ENCODE measurements at places on chromosomes 13 and 19.

GRCh38 chr13:101398191-101398590 is 18.1 kb downstream of the NALCN start:
- no peak for DNase-seq

- DNase-seq = peak; percentile 33
Observed at GRCh38 chr19:42471554-42472249, 29.0 kb upstream of the CXCL17 start.

DNA sequence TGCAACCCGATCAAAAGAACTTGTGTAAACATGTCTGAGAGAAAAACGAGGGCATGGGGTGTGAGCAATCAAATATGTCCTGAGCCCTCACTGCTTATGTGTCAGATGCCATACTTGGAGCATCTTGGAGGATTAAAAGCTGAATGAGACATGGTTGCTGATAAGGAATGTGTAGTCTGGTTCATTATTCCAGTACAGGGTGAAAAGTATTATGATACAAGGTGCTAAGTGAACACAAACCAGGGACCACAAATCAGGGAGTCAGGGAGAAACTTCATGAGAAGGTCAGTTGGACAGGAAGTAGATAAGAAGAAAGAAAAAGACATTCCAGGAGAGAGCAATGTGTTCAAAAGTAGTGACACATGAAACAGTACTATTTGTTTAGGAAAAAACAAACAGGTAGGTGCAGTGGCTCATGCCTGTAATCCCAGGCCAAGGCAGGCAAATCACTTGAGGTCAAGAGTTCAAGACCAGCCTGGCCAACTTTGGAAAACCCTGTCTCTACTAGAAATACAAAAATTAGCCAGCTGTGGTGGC is 2.0 kb upstream of the RCBTB1 start:
- no peak for DNase-seq

GRCh38 chr13:98878486-98879126 is 99.3 kb downstream of the DOCK9 start:
- no peak for DNase-seq

DNA sequence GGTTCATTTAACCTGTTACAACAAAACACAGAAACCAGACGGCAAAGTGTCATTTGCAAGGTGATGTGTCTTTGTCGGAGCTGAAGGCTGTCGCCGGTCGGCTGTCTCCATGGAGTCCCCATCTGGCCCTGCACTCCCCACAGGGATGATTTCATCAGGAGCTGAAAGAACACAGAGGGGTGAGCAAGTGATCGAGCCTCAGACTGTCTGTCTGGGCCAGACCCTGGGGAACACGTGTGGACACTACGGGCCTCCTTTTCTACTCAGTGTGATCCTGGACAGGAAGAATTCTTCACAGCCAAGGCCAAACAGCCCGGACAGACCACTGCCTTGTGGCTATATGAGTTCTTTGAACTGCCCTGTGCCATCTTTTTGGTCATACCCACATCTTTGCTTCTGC is 85.1 kb downstream of the RNASEH2B start:
- no peak for DNase-seq

DNA sequence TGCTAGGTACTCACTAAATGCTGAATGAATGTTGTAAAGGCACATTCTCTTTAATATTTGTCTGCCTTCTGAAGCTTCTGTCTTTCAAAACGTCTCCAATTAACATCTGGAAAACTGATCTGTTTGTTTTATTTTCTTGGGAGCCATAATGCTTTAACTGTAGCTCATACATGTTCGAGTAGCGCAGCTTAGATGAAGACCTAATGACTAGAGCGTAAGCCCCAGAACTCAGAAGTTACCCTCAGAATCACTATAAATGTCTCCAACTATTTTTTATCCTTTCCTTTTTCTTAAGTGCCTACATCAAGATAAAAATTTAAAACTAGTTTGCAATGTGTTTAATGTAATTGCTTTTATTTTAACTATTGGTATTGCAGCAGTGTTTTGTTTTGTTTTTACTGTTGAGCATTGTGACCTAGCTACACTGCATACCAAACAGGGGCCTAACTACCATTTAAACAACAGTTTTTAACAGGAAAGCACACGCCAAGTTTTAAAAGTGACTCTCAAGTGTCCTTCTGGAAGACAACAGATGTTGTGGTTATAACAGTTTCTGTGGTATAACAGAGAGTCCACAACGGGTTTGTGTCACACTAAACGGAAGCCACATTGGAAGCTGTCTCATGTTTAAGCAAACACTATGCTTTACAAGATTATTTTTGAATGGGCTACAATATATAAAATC is 42.0 kb downstream of the MRPL57 start:
- DNase-seq = no peak

- DNase-seq = no peak
Observed at GRCh38 chr13:110722971-110723370, 9.5 kb downstream of the ING1 start.

DNA sequence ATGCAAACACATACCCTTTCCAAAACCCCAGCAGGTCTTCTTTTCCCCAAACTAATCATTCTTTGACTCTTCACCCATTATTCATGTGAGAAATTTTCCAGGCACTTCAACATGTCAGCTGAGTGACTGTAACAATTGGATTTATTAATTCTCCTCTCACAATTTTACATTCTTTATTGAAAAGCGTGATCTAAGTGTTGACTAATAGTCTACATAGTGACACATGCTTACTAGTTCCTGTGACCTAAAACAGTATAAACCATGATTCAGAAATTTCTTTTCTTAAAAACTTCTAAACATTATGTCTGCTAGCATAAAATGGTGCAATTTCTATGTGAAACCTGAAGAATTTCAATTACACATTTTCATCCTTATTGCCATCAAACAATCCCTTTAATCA is 532.3 kb downstream of the GPC5 start:
- DNase-seq = no peak

- DNase-seq = peak; percentile 62
Observed at GRCh38 chr19:4676955-4677731, 7.0 kb upstream of the MYDGF start.

DNA sequence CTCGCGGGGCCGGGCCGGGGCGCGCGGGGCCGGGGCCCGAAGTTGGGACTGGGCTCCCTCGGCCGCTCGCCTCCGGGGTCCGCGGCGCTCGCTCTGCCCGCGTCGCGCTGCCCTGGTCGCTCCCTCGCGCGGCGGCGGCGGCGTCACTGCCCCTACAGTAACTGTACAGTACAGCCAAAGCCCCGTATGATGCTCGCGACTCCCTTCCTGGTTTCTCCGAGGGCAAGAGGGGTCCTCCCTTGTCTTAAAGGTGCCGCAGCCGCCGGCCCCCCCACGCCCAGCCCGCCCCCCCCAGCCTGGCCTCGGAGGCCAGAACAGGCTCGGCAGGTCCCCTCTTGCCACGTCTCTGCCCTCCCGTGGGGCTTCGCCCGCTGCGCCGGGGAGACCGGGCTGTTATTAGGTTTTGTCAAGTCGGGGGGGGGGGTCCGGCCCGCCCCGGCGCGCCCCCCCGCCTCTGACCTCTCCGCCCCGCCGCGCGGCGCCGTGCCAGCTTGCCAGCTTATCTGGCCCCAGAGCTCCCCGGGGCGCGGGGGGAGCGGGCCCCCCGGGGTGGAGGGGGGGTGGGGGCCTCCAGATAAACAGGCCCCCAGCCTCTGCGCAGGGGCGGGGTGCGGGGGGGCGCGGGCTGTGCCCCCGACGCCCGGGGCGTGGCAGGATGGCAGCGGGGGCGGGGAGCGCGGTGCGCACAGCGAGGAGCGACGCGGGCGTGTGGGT is at the start of gene ZBTB7A:
ZBTB7A (minus strand) TSS at position 218 of the 714 bp plus-strand sequence. CDS start 11,667 bp downstream, outside the sequence.
- peak; percentile 82 for DNase-seq

- peak; percentile 73 for DNase-seq
Observed at GRCh38 chr19:5103812-5104410, 135.0 kb downstream of the KDM4B start.

- no peak for DNase-seq
Observed at GRCh38 chr19:39829702-39830275, 4.2 kb downstream of the DYRK1B start.

DNA sequence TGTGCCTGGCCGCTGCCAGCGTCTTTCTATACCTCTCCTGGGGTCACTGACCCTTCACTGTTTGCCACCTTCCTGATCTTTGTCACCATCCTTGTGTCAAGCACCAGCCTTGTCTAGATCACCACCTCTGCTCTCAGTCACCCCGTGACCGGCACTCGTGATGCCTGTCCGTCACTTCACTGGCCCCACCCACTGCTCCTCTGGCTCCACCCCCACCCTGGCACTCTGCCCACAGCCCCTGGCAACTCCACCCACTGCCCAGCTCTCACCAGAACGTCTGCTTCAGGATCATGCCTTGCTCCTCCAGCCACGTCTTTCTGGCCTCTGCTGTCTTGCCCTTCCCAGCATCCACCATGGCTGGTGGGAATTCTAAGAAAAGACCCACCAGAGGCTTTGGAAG is 24.8 kb upstream of the PLA2G4C start:
- DNase-seq = no peak

- no peak for DNase-seq
Observed at GRCh38 chr19:6719540-6719861, 949 bp downstream of the C3 start.

- DNase-seq = no peak
Observed at GRCh38 chr13:102091231-102091630, 310.6 kb downstream of the FGF14 start.

GRCh38 chr13:83498045-83498444 is 384.2 kb downstream of the SLITRK1 start:
- no peak for DNase-seq

DNA sequence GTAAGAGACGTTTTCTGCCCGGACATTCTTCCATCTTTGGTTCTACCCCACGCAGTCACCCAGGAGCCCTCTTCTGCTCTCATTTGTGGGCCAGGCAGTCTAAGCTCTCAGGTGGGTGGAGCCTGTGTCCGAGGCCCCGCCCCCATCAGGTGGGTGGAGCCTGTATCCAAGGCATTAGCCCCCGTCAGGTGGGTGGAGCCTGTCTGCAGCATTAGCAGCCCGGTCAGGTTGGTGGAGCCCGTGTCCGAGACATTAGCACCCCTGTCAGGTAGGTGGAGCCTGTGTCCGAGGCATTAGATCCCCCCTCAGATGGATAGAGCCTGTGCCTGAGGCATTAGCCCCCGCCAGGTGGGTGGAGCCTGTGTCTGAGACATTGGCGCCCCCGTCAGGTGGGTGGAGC is 45.5 kb upstream of the C13orf46 start:
- DNase-seq = no peak

GRCh38 chr13:21309542-21310172 is 133.2 kb downstream of the MRPL57 start:
- DNase-seq = no peak

DNA sequence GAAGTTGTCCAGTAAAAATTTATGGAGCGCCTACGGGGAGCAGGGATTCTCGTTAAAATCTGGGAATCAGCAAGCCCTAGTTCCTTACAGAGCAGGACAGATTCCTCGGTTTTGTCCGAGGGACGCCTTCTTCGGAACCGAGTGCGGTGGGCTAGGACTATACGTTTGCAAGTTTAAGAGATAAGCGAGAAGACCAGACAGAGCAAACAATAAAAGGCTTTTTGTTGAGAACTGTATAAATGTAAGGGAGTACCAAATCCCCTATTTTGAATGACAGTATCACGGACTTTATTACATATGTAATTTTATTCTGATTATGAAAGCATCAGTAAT is 971 bp upstream of the ANKRD10 start:
- DNase-seq = no peak

- no peak for DNase-seq
Observed at GRCh38 chr13:45833242-45833641, 18.3 kb downstream of the SIAH3 start.

DNA sequence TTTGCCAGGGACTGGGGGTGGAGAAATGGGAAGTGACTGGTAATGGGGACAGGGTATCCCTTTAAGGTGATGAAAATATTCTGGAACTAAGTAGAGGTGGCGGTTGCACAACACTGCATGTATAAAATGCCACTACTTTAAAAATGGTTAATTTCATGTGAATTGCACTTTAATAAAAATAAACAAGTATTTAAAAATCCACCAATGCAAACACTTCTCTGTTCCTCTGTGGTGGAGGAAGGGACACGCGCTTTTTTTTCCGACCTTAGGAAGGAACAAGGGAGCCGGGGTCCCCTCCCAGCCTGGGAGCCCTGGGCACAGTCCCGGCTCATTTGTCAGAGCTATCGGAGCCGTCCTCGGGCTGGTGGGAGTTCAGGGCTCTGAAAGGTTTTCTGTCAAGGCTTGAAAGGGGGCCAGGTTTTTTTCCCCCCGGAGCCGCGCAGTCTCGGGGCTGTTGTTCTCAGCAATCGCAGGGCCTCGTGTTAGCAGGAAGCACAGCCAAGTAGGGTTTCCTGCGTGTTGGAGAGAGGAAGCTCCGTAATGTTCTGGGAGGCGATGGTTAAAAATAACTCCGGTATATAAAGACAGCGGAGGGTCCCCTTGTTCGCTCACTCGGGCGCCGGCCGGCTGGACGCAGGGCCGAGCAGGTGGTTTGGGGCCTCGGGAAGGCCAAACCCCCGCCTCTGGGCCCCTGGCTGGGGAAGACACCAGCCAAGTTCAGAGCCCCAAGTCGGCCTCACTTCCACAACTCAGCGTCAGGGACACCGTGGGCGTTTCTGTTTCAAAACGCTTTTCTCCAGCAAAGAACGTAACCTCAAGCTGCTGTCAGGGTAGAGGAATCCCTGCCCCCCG is 41.2 kb upstream of the KLF2 start:
- peak; percentile 44 for DNase-seq

GRCh38 chr19:16262618-16263017 is 62.0 kb upstream of the KLF2 start:
- DNase-seq = peak; percentile 88

GRCh38 chr13:46831588-46832194 is 34.7 kb upstream of the ESD start:
- no peak for DNase-seq

GRCh38 chr13:44140146-44140545 is 233.5 kb upstream of the SERP2 start:
- DNase-seq = no peak

DNA sequence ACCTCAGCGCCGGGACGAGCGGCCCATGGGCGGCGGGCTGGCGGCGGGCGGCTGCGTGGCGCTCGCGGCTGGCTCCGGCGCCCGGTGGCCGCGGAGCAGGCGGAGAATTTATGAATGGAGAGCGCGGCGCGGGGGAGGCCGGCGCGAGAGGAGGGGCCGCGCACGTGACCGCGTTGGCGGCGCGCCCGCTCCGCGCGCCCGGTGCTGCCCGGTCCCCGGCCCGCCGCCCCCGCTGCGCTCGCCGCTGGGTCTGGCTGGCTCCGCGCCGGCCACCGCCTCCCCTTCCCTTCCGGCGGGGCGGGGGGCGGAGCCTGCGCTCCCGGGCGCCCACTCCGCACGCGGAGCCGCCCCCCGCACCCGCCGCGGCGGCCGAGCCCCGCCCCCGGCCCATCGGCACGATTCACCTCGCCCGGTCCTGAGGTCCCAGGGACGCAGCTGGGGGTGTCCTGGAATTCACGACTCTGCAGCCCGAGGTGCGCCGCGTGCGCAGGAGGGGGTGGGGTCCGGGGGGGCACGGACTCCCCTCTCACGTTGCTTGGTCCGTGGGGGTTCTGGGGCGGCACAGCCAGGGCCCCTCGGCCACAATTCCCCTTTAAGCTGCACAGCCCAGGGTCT is at the start of gene CBARP:
CBARP (minus strand) TSS at position 252 of the 615 bp plus-strand sequence. CDS start 1,905 bp downstream, outside the sequence.
- peak; percentile 40 for DNase-seq

DNA sequence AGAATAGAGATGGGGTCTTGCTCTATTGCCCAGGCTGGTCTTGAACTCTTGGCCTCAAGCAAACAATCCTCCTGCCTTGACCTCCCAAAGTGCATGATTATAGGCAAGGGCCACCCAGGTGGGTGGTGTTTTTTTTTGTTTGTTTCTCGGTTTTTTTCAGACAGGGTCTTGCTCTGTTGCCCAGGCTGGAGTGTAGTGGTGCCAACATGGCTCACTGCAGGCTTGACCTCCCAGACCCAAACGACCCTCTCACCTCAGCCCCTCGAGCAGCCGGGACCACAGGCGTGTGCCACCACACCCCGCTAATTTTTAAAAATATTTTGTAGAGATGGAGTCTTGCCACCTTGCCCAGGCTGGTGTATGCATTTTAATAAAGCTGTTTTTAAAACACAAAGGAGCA is 14.9 kb downstream of the GRTP1 start:
- no peak for DNase-seq

- no peak for DNase-seq
Observed at GRCh38 chr19:33722456-33723239, 74.0 kb upstream of the KCTD15 start.

Measured in body of pancreas (tissue), 4 donors.